CD8-positive, alpha-beta T cell (primary cell): ENCODE measurements at places on chromosomes 16 and 17.
A peak's percentile ranks its signal among the peaks of the same experiment; 100 is the strongest.

DNA sequence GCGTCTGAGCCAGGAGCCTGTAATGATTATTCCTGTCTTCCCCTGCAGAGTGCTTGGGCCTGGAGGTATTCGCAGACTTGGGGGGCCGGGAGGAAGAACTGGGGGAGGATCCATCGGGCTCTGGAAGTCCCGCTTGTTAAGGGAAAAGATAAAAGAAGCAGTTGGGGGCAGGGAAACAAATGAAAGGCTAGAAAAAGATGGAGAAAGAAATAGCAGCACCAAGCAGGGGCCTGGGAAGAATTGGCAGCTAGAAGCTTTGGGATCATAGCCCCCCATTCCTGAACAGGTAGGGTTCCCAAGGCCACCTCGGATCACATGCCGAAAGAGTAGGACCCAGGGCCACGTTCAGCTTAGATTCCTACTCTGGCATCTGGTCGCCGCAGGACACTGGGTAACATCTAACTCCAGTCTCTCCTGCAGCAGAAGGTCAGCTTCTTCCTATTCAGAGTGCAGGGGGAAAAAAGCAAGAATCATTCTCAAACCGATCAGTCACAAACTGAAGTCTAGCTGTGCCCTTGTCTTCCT lies 23.6 kb downstream of the ADAM11 start:
- DNase-seq = no peak

- peak; percentile 63 for DNase-seq
These were observed 18.4 kb upstream of the EXOC7 start for GRCh38 chr17:76121932-76122430.

DNA sequence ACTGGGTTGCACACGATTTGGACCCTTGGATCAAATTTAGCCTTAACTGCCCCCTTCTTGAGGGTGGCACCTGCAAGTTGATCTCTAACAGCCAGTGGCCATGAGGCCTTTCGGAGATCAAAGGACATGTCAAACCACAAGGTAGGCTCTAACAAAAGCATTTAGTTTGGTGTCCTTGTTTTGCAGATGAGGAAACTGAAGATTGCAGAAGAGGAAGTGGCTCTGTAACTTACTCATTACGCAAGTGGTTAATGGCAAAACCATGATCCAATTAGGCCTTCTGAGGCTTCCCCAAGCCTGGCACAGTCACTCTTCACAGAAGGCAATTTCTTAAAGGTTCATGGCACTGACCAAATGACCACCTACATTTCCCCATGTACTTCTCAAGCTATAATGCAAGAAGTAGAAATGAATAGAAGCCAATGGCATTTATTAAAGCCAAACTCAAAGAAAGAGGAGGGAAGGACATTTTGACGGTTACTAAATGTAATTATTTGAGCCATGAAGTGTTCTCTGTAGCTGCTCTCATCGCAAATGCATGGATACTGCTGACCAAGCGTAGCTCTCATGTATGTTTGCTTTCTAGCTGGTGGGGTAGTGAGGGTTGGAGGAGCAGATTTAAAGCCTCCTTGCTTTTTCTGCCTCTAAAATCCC lies 32.8 kb upstream of the ABCC12 start:
- DNase-seq = no peak

GRCh38 chr17:38967290-38967738 lies at the start of gene FBXO47:
FBXO47 (minus strand) TSS chr17:38967403; CDS start chr17:38963025, 4,378 bp downstream.
- peak; percentile 89 for DNase-seq

- peak; percentile 24 for DNase-seq
These were observed 35.7 kb downstream of the CACNA1H start for GRCh38 chr16:1188432-1189189.

DNA sequence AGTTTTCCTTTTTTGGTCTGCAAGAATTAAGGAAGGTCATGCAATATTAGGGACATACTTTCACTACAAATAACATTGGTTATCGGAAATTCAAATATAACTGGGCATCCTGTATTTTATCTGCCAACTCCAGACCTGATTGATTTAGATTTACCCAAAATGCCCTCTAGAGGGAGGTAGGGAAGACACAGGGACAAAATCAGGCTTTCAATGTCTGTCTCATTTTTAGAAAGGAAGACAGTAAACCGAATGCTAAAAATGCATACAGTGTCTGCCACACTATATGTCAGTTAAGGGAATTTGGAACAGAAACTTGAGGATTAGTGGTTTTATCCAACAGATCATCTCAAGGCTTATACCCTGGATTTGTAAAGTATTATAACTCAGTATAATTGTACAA lies 161.7 kb upstream of the SOX9 start:
- DNase-seq = no peak

DNA sequence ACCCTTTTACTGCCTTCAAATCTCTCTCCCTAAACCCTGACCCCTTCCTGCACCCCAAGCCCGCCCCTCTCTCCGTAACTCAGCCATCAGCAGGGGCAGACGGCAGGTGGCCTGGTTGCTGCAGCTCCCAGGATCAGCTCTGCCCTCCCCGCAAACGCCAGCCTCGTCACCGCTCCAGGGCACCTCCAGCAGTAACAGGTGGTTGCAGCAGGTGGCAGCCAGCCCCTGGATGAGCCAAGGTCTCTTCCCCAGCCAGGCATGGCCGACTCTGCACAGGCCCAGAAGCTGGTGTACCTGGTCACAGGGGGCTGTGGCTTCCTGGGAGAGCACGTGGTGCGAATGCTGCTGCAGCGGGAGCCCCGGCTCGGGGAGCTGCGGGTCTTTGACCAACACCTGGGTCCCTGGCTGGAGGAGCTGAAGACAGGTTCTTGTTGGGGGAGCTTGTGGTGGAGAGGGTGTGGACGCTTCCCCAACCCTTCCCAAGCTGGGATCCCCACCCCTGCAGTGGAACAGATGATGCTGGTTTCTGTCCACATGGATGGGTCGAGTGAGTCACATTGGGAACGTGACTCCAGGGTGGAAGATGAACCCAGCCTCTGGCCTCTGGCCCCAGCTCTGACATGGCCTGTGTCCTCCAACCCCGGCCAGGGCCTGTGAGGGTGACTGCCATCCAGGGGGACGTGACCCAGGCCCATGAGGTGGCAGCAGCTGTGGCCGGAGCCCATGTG lies 558 bp downstream of the HSD3B7 start:
- DNase-seq = no peak

- DNase-seq = peak; percentile 74
These were observed 4.7 kb downstream of the ITGAE start for GRCh38 chr17:3796110-3796821.

DNA sequence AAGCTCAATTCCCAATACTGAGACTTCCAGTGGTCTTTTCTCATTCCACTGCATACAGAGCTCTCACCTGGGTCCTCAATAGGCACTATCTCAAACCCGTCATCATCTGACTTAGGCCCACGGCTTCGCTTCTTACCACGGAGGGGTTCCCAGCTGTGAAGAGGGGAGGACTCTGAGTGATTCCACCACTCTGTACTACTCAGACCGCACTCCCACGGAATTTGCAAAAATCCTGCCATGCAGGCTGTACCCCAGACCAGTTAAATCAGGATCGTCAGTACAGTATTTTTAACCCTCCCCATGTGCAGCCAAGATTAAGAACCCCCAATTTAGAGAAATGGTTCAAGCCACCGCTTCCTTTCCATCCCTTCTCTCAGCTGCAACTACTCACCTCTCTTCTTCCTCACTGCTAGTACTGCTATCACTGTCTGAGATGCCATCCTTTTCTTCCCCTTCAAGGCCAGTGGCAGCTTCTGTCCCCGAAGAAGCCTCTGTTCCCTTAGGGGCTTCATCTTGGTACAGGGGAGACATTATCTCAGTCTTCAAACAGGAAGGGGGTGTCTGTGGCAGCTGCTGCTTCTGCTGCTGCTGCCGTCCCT lies 6.2 kb upstream of the PSMC5 start:
- no peak for DNase-seq

DNA sequence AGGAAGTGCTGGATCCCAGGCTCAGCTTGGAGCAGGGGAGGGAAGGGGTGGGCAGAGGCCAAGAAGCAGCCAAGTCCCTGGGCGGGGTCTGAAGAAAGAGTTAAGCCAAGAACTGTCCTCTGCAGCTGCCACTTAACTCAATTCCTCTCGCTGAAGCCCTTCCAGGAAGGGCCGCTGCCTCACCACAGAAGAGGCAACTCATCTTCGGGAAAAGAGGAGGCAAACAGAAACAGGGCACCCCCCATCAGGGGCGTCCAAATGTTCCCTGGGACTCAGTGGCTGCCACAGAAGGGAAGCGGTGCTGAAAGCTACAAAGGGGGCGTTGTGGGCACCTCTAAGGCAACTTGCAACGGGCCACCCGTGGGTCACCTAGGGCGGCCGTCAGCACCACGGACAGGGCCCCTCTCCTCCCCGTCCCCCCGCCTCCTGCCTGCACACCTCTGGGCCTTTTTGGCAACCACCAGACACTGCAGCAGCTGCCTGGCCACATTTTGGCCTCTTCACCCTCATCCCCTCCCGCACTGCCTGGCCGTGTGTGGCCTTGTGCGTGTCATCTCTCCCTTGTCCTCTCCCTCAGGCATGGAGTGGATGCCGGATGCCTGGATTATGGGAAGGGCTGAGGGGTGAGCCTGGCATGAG lies 2.5 kb downstream of the TLCD3B start:
- DNase-seq = no peak

DNA sequence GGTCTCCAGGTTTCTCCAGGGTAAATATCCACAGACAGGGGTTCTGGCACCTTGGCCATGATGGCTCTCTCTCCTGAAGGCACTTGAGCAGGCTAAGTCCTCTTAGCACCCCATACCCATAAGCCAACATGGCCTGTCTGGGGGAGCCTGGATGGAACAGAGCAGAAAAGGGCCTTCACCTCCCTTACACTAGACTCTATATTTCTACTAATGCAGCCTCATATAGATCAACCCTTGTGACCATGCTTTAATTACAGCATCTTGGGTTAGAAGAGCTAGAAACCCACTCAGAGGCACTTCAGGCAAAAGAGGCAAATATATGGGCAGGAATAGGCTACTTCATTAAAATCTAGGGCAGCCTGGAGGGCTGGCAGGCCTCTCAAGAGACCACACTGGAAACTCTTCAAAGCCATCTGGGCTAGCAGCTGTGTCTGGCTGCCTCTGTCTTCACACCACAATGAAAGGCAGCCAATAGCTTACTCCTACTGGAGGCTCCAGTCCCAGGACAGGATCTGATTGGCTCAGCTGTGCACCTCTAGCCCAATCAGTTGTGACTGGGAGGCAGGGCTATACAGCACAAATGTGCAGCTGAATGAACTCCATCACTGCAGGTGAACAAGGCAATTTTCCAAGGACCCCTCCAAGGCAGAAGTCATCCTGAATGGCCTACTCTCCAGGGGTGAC lies 4.7 kb upstream of the CDT1 start:
- DNase-seq = no peak

DNA sequence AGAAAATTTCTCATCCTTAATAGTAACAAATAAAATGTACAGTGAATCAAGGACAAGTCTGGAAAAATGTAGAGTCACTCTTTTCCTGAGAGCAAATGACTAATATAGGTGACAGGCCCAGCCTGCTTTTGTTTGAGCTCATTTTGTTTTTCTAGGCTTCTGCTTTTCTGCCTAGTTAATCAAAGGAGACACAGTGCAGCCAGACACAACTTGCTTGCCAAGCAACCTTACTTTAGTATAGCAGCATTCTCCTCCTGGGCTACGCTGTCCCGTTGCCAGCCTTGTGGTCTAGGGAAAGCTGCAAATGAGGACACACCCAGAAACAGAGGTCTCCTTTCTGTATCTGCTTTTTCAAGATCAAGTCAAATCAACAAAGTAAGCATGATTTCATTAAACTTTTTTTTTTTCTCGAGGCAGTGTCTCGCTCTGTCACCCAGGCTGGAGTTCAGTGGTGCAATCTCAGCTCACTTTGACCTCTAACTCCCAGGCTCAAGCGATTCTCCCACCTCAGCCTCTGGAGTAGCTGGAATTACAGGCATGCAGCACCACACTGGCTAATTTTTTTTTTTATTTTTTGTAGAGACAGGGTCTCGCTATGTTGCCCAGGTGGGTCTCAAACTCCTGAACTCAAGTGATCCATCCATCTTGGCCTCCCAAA lies 17.2 kb downstream of the GINS3 start:
- no peak for DNase-seq

DNA sequence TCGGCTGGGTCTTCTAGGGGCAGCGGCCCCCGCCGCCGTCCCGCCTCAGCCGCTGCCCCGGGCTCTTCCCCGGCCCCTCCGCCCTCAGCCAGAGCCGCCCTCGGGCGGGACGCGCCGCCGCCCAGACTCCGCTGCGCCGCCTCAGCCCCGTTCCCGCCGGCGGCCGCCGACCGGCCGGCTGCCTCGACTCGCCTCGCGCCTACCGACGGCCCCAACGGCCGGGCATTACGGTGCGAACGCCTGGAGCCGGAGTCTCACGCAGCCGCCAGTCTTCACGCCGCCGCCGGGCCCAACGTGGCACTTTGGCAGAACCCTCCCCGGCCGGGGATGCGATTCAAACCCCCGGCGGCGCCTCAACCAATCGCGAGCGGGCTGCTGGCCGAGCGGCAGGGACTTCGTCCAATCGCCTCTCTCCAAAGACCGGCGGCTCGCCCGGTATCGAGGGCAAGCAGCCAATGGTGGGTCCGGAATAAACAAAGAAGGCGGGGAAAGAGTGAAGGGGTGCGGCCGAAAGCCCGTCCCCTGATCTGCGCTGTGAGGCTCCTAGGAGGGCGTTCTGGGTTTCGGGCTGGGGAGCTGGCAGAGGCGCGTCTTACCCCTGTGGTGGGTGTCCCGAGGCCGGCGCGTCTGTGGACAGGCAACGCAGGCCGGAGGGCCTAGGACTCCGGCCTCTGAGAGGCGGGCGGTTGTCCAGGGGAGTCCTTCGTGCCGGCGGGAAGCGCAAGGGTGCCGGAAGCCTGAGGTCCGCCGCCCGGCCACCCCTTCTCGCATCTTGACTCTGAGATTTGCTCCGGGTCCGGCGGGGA lies at the start of gene CDR2:
TSS of gene CDR2 (minus strand) at position 309 of the 806 bp plus-strand sequence. CDS start 310 bp downstream, outside the sequence.
- peak; percentile 98 for DNase-seq

DNA sequence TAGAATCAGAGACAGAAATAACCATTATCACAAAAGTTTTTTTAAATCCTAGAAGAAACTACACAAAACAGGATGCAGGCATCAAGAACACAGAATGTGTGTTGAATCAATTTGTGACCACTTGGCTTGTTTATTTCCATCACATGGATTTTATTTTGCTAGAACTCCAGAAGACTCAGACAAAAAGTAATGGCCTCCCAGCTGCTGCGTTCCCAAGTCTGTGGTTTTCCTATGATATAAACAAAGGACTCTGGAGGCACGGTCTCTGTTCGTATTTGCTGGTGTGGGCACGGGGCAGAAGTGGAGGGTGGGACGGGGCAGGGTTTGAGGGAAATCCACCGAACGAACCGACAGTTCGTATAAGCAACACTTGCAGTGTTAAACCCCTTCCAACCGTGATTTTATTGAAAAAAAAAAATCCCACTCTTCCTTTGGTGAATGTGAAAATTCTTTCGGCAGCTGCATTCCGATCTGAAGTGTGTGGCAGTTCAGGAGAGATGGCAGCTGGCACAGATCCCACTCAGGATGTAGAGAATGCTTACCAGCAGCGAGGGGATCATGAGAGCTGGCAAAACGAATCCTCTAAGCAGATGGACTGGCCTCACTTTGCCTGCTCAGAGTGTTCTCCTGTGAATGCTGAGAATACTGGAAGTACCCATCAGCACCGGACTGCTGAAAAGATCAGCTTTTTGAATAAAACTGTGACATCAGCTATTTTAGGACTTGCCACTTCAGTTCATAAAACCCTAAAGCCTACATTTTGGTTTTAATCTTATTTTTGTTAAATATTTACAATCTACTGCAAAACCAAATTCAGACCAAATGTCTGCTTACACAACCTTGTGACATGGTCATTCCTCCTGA lies 165.2 kb downstream of the VPS53 start:
- DNase-seq = no peak

- no peak for DNase-seq
These were observed 967 bp upstream of the CDH15 start for GRCh38 chr16:89170346-89171215.
